ENCODE measurements at places on chromosomes 12 and 14. TPM values are rescaled to one million over a fixed set of nuclear protein-coding genes. Genes with fewer than 3 reads are reported as not detected.

DNA sequence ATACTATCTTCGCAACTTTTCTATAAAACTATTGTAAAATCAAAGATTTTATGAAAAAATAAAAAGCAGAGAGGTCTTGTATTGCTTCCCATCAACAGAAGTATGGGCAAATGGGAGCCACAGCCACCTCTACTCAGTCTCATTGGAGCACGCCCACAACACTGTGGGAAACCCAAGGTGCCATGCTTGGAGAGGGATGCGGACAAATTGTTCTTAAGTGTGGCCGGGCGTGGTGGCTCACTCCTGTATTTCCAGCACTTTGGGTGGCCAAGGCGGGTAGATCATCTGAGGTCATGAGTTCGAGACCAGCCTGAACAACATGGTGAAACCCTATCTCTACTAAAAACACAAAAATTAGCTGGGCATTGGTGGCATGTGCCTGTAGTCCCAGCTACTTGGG, 498.2 kb upstream of the SOX5 start:
- DNase-seq: no peak

DNA sequence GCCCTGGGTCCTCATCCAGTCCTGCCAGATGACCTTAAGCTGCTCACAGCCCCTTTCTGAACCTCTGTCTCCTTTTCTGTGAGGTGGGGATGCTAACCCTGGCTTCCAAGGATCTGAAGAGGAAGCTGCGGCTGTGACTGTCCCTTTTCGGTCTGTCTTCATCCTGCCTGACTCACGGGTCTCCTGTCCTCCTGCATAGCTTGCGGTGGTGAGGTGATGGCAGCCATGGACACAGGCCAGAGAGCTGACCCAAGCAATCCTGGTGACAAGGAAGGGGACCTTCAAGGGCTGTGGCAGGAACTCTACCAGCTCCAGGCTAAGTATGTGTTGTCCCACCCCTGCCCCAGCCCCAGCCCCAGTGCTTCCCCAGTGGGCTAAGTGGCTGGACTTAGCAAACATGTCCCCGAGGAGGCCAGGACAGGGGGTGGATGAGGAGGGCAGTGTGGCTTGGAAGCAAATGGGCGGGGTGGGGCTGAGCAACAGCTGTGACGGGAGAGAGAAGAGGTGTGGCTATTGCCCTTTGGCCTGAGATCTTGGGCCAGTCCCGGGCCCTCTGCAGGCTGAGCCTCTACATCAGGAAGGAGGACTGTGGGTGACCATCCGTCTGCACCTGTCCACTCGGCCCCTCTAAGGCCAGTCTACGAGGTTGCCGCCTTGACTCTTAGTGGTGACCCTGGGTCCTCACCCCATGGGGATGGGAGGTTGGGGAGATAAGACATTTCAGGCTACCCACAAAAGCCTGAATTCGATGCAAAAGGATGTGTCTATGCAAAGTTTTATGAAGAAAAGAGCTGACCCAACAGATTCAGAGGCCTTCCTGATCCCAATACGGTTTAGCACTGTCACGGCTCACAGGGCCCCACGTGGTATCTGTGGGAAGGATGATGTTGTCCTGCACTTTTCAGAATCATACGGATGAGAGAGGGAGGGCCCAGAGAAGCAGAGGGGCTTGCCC, 1.1 kb downstream of the CCDC197 start:
- DNase-seq: no peak

The MLH3 gene
- 12.4 TPM for total RNA-seq

The GARIN6 gene
- not detected for total RNA-seq

The ABHD4 gene
- 13.8 TPM for total RNA-seq
